HS-5 (cell line): ENCODE measurements at places on chromosomes 1 and 21.

GRCh38 chr1:68011657-68012375 is 38.6 kb downstream of the DIRAS3 start:
- no peak for DNase-seq

DNA sequence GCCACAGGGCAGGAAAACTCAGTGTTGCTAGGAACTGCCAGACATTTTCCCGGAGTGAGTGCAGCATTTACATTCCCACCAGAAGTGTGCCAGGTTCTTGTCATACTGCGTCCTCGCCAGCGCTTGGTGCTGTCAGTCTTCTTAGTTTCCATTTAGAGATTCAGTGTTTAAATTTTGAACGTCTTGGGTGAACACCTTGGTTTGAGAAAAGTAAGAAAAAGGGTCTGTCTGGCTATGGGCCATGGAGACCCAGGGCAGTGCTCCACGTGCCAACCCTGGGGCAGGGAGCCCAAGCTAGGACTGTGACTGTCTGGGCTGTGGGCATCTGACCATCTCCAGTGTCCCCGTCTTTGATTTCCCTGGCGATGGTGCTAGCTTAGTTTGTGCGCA is 16.0 kb downstream of the IBA57 start:
- no peak for DNase-seq

- no peak for DNase-seq
Measured at GRCh38 chr1:66084442-66084841, 291.7 kb downstream of the PDE4B start.

DNA sequence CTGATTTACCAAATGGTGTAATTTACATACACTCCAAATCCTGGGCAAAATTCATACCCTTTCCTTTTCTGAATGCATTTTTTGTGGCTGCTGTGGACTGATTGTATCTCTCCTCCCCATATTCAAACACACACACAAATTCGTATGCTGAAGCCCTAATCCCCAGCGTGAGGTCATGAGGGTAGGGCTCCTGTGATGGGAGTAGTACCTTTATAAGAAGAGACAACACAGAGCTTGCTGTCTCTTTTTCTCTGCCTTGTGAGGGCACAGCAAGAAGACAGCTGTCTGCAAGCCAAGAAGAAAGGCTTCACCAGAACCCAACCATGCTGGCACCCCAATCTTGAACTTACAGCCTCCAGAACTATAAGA is 24.4 kb downstream of the DUSP10 start:
- no peak for DNase-seq

DNA sequence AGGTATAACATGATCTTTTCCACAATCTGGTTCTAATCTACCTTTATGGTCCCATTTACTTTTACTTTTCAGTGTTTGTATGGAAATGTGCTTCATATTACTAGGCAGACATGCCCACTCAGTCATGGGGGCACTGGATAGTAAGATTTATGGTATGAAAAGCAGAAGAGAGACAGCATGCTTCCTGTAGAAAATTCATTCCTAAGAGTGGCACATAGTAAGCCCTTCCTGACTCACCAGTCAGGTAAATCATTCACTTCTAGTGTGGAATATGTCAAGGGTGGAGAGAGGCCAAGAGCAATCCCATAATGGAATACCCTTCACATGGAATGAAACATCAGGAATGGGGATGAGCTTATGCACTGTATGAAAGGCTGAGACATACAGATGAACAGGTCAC is 49.5 kb upstream of the BCL10 start:
- DNase-seq, result no peak

- DNase-seq, result no peak
Measured at GRCh38 chr1:232292818-232293217, 337.1 kb downstream of the SIPA1L2 start.
